AG04450 (cell line): ENCODE measurements at places on chromosomes 12 and 14.

- no peak for DNase-seq
Measured at GRCh38 chr12:109529691-109530640, 43.3 kb downstream of the MMAB start.

DNA sequence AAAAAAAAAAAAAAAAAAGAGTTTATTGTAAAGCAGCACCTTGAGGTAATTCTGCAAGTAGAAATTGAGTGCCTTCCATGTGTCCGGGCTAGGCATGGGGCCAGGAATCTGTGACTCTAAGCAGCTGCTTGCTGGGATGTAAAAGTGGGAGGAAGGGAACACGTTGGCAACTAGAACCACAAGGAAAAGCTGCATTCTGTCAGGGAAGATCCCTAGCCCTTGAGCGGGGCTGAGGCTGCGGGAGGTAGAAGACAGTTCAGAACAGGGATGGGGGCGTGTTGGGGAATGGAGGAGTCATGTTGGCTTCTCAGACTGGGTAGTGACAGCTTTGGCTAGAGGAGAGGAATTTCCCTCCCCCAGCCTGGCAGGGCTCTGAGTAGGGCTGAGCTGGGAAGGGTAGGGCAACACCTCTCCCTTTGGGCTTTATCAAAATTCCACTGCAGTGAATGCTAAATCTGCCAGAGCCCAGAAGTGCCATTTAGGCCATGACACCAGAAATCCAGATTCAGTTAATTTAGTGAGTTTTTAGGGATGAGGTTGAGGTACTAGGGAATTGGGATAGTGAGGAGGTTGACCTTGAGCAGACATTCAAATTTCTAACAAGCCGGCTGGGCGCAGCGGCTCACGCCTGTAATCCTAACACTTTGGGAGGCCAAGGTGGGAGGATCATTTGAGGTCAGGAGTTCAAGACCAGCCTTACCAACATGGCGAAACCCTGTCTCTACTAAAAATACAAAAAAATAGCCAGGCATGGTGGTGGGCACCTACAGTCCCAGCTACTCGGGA, 3.4 kb upstream of the TRAFD1 start:
- peak; percentile 77 for DNase-seq

GRCh38 chr12:82523996-82524395, 162.7 kb upstream of the TMTC2 start:
- no peak for DNase-seq

DNA sequence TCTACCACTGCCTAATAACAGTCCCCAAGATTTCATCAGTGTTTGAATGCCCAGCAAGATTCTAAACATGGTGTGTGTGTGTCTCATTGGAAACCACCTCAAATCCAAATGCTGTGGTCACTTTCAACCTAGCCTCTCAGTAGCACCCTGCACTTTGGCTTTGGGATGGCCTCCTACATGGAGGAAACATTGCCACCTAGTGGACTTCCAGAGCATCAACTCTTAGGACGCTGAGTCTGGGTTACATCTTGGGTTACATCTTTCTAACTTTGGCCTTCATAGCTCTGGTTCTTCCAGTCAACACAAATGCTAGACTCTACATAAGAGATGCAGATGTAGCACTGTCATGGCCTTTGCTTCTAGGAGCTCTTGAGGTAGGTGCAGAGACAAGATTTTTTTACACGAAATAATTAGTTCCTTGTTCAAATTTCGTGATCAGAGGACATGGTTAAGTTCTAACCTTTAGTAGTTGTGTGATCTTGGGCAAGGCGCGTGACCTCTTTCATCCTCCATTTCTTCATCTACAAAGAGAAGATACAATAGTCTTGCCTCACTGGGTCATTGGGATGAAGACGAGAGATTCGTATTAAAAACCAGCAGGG, 113.5 kb upstream of the VASH1 start:
- peak; percentile 23 for DNase-seq

GRCh38 chr14:76990084-76990483, 38.4 kb downstream of the IRF2BPL start:
- DNase-seq, result no peak

DNA sequence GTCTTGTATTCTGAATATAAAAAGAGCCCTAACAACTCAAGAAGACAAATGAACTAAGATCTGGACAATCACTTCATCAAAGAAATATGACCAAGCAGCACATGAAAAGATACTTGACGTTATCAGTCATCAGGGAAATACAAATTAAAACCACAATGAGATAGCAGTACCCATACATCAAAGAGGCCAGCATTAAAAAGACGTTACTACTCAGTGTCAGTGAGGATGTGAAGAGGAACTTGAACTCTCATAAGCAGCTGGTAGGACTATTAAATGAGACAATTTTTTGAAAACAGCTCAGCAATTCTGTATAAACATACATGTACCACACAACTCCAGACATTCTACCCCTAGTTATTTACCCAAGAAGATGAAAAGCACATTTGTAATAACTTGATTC, 55.9 kb downstream of the FERMT2 start:
- no peak for DNase-seq

GRCh38 chr14:36870776-36871175, 209.1 kb downstream of the PAX9 start:
- no peak for DNase-seq

DNA sequence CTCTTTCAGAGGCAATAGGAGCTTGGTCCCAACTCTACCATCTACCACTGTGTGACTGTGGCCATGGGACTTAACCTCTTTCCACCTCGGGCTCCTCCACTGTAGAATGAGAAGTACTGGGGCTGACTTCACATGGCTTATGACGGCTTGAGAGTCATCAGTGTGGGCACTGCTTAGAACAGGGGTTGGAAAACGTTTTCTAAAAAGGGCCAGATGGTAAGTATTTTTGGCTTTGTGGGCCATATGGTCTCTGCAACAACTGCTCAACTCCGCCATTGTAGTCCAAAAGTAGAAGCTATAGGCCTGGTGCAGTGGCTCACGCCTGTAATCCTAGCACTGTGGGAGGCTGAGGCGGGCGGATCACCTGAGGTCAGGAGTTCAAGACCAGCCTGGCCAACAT, 69.2 kb upstream of the LTA4H start:
- DNase-seq, result no peak

DNA sequence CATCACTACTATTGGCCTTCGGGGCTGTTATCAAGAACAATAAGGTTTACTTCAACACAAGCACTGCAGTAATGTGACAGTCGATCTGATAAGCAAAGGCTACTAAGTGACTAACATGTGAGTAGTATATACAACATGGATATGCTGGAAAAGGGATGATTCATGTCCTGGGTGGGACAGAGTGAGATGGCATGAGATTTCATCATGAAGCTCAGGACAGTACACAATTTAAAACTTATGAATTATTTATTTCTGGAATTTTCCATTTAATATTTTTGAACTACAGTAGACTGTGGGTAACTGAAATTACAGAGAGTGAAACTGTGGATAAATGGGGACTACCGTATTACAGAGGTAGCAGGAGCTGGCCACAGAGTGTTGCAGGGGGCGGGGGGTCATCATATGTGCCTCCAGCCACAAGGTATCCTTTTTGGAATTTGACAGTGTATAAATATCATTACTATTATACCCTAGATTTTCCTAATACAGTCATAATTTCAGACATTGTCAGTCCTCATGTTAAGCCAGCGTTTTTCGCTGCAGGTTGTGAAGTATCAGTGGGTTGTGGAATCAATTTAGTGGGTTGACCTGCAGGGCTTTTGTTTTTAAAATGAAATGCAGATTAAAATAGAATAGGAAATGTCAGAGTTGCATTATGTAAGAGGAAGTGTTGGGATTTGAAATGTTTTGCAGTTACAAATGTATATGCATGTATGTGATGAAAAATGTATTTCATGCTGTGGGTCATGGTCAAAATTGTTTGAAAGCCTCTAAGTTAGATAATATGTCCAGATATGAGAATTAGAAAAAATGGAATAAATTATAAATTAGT, 148.0 kb upstream of the NUDT4 start:
- DNase-seq, result peak; percentile 61

GRCh38 chr12:47557386-47557785, 148.4 kb downstream of the RPAP3 start:
- DNase-seq, result no peak

DNA sequence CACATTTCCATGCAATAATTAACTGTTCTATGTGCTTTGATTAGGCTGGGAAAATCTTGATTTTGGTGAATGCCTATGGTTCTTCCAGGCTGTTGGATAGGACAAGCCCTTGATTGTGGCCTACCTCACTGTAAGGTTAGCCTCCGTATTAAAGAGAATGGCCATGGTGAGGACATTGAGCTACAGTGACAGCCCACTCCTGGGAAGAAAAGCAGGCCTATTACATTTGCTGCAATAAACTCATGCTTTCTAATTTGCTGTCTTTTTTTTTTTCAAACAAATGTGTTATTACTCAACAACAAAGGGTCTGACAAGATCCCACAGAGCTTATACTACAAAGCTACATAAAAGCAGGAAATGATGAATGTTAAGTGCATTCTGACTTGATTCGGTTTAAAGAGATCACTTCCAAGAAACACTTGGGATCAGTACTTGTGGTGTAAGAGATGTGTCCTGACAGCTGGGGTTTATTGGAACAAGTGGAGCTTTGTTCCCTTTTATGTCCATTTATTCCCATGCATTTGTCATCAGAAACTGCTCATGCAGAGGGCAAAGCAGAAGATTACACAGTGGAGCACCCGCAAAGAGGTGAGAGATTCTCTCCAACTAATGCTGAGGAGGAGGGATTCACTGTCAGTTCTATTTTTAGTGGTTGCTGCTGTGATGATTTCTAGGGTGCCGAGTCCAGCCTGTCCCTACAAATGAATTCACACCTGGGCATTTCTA, 29.1 kb upstream of the KCNK10 start:
- no peak for DNase-seq

DNA sequence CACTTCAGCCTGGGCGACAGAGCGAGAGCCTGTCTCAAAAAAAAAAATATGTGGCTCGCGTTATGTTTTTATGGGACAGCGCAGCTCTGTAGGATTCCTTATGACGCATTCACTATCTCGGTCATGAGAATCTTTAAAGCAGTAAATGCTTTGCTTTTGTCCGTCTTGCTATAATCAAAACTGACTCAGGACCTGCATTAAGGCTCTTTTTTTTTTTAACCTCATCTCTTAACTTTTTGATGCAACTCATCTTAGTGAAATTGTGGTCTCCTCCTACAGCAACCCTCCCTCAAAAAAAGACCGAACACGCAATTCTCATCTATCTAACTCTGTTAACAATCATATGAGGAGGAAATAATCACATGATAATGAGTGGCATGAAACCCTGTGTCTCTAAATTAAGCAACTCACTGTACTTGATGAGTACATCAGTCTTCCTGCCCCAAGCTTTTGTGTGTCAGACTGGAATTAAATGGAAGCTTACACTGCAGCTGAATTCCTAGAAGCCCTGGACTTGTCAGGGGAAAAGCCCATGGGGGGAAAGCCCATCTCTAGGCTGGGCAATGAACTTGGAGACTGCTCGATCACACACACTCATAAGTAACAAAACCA, 4.3 kb downstream of the P2RX4 start:
- DNase-seq, result no peak

DNA sequence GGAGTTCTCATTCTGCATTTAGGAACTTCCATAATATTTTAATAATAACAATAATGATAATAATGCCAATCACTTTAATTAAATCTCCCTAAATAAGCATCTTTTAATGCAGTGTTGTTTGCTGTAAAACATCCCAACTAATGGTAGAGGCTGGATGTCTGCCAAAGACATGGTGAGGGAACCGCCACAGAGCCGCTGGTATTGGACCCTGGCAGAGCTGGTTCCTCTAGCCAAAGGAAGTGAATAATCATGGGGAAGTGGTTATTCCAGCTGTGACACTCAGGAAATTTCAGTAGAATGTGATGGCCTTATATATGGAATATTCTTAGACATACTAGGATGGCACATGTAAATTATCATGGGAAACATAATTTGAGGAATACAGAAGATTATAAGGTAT, 483.3 kb downstream of the ZFP36L1 start:
- DNase-seq, result no peak

DNA sequence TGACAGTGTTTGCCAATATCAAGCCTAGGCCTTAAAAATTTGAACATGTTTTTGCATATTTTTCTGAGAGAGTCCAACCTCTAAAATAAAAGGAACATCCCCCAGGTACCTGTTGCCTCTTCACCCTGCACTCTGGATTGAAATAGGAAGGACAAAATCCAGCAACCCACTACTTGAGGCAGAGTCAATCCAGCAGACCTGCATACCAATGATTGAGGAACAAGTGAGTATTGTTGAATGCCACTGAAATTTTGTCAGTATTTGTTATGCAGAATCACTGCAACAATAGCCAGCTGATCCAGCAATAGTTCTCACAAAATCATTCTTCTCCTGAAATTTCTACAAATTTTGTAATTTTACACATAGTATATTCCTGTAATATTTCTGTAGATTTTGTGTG, 460.6 kb upstream of the FOXG1 start:
- DNase-seq, result no peak

- DNase-seq, result no peak
Measured at GRCh38 chr12:131882804-131883520, 11.5 kb upstream of the ULK1 start.

DNA sequence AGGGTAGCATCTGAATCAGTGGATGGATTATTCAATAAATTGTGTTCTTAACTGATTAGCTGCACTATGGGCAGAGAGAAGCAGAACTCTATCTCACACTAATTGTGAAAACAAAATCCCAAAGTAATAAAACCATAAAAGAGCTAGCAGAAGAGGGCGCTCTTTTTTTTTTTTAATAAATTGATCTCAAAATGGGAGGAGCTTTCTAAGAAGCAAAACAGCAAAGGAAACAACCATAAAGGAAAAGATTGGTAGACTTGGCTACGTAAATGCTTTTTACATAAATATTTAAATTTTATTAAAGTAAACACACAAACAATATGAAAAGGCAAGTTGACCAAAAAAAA, 1.5 kb upstream of the TM7SF3 start:
- no peak for DNase-seq

DNA sequence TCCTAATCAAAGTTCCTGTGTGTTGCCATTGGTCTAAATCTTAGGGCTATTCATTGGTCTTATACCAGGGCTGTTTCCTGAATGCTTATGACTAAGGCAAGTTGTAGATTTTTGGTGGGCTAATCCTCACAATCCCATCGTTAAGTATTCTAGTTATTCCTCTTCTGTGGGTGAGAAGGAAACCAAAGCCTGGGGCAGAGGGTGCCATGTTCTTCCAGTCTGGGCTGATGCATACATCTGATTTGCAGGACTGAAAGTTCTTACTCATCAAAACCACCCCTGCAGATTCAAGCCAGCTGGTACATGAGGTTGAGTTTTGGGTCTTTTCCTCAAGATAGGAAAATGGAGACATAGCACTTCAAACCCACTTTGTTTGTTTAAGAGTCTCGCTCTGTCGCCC, 25.7 kb downstream of the PPP1CC start:
- no peak for DNase-seq
